ENCODE measurements at places on chromosomes 3 and 15.

GRCh38 chr3:152315623-152316022 lies 46.9 kb downstream of the MBNL1 start:
- no peak for DNase-seq

DNA sequence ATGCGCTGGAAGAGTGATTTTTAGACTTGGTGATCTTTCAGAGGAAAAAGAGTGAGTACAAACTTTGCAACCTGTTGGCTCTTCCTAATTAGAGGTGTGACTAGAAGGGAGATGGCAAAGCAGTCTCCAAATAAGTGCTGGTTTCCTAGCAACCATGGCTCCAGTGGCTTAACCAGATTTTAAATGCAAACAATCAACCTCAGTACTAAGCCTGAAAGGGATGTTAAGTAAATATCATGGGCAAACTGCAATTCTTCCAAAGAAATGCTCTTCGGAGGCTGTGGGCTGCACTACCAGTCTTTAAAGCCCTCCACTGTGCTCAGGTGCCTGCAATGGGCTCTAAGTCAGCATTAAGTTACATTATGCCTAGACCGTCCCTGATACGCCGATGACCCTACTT lies 678.1 kb upstream of the CCDC54 start:
- no peak for DNase-seq

DNA sequence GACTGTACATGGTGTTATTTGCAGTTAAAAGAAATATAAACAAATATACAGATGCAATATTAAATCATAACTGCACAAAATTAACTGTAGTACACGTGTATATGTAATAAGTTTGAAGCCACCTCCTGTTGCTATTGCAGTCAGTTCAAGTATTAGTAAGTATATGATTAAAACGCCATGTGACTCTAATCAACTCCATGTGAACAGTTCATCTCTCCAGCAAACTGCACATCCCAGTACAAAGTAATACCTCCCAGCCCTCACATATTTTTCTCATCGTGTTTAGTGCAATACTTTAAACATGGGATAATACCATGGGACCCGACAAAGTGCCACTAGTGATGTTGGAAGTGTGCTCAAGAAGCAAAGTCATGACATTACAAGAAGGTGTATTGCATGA lies 34.6 kb downstream of the PDCD10 start:
- peak; percentile 9 for DNase-seq

DNA sequence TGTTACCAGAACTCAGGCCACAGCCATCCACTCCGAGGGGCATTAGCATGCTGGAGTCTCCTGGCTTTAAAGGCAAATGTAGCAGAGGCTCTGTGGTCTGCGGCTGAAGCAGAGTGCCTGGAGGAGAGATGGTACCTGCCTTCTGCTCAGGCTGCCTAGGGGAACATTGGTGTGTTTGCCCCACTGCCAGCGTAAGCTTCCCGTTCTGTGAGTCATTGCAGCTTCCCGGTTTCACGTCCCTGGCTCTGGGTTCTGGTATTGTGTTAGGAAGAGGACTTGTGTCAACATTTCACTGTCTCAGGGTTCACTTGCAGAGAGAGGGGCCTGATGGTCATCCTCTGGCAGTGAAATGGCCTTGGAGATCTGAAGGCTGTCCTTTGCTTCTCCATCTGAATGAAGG lies 1.8 kb downstream of the GASK1A start:
- DNase-seq, result no peak

DNA sequence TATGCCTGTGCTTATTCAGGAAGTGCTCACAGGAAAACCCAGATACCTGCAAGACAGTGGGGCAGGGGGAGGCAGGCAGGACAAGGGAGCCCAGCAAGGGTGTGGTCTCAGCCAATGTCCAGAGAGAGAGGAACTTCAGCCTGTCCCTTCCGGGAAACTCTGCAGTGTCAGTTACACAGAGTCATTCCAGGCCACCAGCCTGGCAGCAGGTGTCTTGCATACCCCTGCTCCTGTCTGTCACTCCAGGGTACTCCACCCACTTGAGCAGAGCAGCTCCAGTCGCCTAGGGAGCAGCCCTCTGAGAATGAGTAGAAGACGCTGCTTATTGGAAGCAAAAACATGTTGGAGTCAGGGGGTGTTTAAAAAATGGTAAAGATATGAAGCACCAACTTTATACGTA lies 431.2 kb upstream of the RGMA start:
- DNase-seq, result no peak

DNA sequence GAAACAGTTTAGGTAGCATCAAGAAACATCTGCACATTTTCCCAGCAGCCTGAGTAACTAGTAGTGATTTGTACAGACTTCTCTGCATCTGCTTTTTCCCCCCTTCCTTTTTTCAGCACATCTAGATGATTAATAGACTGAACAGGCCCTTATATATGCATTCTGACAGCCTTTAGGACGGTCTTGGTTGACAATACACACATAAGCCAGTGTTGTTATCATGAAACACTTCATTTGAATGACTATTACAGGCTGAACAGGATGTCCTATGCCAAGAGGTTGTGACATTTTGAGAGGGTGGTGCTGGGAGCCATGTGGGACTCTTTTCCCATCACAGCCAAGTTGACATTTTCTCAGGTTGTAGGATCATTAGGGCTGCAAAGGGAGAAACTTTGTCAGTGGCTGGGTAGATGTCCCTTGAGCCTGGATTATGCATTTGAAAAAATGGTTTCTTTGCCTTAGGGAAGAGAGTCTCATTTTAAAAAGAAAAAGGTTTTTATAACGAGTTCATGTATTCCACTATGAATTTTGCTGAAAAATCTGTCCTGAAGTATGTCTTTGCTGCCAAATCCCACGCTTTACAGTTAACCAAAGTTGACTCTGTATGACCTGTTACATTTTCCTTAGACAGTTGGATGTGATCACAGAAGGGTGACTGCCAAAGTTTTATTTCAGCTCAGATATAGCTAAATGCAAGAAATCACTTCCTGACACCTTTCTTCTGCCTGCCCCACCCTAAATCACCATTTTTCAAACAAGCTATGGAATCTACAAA lies 73.7 kb downstream of the FILIP1L start:
- DNase-seq, result peak; percentile 58

DNA sequence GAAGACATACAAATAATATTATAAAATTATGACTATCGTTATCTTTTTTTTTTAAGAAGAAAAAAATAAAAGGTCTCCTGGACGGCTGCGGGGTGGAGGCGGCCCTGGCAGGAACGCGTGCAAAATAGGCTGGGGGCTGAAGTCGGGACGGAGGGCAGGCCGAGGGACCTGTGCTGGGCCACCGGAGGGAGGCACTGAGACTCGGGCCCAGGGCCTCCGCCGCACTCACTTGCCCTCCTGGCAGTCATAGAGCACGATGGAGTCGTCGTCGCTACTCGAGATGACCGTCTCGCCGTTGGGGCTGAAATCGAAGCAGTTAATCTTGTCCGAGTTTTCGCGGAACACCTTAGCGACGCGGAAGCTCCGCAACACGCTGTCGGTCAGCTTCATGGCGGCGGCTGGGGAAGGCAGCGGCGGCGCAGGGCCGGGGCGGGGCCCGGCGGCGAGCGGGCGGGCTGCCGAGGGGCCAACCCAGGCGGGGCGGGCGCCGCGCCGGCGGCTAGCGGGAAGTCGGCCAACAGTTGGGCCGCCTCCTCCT lies 408 bp downstream of the WDR82 start:
- DNase-seq, result no peak

DNA sequence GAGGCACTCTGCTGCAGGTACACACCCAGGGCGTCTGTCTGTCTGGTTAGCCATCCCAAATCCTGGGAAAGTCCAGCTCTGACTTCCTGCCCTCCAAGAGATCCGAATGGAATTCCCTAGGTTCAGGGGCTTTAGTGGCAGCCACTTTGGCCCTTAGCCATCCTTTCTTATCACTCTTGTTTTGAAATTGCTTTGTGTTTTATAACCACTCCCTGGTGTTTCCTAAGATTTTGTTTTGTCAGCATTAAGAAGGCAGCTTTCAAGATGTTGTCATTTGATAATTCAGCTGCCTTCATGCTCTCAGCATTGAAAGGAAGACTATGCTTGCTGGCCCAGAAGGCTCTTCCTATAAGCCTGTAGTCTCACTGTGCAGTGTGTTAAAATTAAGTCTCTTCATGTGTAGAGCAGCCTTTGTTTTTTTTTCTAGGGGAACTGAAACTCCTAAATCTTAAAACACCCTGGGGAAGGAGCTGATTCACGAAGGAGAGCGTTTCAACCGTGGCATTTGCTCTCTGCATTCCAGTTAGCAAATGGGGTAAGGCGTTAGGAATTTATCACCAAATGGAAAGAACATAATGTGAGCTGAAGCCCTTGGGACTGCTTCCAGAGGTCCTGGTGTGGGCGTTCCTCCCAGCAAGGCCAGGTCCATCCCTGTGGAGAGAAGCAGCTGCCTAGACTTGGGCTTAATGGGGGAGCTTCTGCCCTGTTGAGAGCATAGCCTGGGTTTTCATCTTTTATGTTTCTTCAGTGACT lies 14.2 kb upstream of the CLEC3B start:
- peak; percentile 90 for DNase-seq

GRCh38 chr3:100748220-100748619 lies 38.9 kb downstream of the TFG start:
- DNase-seq, result no peak

- DNase-seq, result no peak
These were observed 42.2 kb upstream of the B3GNT5 start for GRCh38 chr3:183210862-183211341.

- DNase-seq, result no peak
These were observed 2.7 kb downstream of the AMIGO3 start for GRCh38 chr3:49716691-49717210.

GRCh38 chr3:193744048-193744821 lies 151.2 kb downstream of the OPA1 start:
- DNase-seq, result no peak

DNA sequence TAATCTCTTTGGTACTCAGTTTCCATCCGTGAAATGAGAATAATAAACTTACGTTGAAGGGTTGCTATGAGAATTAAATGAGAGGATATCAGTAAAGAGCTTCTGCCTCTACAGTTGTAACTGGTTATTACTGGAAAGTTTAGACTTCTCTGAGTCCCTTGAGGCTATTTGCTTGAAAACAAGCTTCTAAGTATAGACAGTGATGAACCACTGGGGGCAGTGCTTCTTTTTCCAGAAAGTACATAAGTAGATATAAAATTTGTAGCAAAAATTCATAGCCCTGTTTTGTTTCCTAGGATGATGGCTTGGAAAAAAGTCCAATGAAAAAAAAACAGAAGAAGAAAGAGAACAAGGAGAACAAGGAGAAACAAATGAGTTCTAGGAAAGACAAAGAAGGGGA lies 87.1 kb downstream of the RGMA start:
- DNase-seq, result no peak

DNA sequence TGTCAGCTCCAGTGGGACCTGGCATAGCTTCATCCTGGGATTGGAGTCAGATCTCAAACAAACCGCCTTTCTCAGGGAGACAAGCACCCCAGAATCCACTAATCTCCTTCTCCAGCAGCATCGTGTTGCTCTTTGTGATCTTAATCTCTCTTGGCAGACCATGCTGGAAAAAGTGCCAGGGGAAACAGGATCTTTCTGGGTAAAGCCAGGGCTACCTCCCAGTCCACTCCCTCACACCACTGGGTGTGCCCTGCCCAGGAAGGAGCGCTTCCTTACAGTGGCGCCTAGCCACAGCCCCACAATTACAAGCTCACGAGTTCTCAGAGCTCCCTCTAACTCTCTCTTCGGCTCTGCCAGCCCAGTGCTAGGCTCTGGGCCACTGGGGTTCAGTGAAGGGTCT lies 32.2 kb downstream of the RPLP1 start:
- no peak for DNase-seq

DNA sequence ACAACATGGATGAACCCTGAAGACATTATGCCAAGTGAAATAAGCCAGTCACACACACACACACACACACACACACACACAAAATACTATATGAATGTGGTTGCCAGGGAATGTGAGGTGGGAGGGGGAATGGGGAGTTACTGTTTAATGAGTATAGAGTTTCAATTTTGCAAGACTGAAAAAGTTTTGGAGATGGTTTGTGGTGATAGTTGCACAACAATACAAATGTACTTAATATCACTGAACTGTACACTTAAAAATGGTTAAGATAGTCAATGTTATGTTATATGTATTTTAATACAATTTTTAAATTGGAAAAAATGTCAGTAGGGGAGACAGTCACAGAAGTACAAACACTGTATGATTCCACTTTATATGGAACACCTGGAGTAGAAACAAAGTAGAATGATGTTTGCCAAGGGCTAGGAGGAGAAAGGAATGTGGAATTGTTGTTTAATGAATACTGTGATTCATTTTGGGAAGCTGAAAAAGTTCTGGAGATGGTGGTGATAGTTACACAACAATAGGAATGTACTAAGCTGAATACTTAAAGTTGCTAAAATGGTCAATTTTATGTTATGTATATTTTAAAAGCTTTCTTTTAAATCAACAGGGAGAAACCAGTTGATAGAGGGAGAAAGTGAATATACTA lies 76.6 kb downstream of the RPL39L start:
- peak; percentile 90 for DNase-seq

- DNase-seq, result no peak
These were observed 265.4 kb upstream of the ARHGEF26 start for GRCh38 chr3:153855772-153856171.

GRCh38 chr15:52462806-52463360 lies 65.8 kb downstream of the MYO5A start:
- no peak for DNase-seq

DNA sequence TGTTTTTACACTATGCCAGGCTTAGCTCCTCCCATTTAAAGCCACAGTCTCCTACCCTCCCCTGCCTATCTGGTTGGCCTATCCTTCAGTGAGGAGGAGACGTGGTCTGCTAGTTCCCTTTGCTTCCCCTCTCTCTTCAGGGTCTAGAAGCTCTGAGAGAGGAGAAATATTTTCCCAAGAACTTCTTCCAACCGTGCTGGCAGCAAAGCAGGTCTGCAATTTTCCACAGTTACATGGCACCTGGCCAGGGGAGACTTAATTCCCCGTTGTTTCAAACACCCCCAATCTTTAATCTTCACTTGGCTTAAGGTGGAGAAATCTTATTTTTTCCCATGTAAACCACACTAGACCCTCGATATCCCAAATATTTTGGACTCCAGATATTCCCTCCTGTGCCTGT lies 149.5 kb upstream of the MCTP2 start:
- DNase-seq, result no peak

GRCh38 chr3:129656659-129657247 lies 50.3 kb upstream of the PLXND1 start:
- DNase-seq, result no peak

GRCh38 chr15:77020348-77021087 lies 25.6 kb downstream of the PSTPIP1 start:
- no peak for DNase-seq

DNA sequence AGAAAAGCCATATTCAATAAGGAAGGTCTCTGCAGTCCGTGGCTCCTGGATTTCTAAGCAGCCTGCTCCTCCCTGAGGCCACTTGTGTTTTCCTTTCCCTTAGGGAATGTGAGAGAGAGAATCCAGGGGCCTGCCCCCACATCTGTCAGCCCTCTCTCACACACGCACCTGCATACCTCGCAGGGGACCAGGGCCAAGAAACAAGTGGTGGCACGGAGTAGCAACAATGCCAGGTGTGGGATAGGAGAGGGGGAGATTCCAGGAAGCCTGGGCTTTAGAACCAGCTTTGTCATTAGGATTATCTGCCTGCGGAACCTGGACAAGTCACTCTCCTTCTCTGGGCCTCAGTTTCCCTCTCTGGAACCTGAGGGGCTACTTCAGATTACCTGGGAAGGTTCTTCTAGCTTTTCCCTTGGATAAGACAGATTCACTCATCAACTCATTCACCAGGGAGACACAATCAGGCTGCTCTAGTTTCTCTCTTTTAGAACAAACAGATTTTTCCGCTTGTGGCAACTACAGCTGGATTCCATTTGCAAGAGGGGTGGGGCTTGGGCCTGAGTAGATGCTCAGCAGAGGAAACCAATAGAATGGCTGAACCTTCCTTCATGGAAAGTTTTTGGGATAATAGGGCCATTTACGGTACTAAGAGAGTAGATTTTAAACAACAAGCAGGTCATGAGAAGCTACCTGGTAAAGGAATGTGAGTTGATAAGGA lies 19.5 kb downstream of the BCL6 start:
- no peak for DNase-seq

All from fibroblast of skin of left biceps (primary cell).